ENCODE measurements at places on chromosomes 5 and 9. TPM values are rescaled to one million over a fixed set of nuclear protein-coding genes. Genes with fewer than 3 reads are reported as not detected.

The CAVIN4 gene
- total RNA-seq = 1.6 TPM

The ARSI gene
- total RNA-seq = 18.1 TPM

The LHFPL2 gene
- total RNA-seq = 72.5 TPM

The BAAT gene
- under 0.01 TPM for total RNA-seq

The TICAM2 gene
- 7.6 TPM for total RNA-seq

The SLC45A2 gene
- under 0.01 TPM for total RNA-seq

The SLC25A2 gene
- total RNA-seq = 0.50 TPM

The SH3TC2 gene
- total RNA-seq = 4.8 TPM

The GABRG2 gene
- total RNA-seq = not detected

The C9orf57 gene
- total RNA-seq = not detected

The SPDL1 gene
- total RNA-seq = 39.3 TPM

The PROB1 gene
- total RNA-seq = 1.00 TPM

The CFAP90 gene
- not detected for total RNA-seq

The PRPF4 gene
- 23.9 TPM for total RNA-seq

The PKN3 gene
- total RNA-seq = 4.0 TPM

The KIAA0825 gene
- total RNA-seq = 3.6 TPM

The GGTA1 gene
- total RNA-seq = not detected

The F2RL2 gene
- total RNA-seq = 3.7 TPM

The HRH2 gene
- not detected for total RNA-seq

The ADRA1B gene
- total RNA-seq = under 0.01 TPM

The DMGDH gene
- 3.6 TPM for total RNA-seq

The GPR150 gene
- 0.33 TPM for total RNA-seq

The GRIN3A gene
- total RNA-seq = not detected

The PCDHB3 gene
- total RNA-seq = 0.77 TPM

The EIF4E1B gene
- total RNA-seq = not detected

The KIAA1958 gene
- 1.7 TPM for total RNA-seq

The DPH7 gene
- 27.4 TPM for total RNA-seq

The MYOT gene
- total RNA-seq = not detected

The ANKRD55 gene
- not detected for total RNA-seq

The FAM153A gene
- total RNA-seq = 0.62 TPM

The CSF2 gene
- 0.89 TPM for total RNA-seq

The PIP5K1B gene
- total RNA-seq = under 0.01 TPM

The SHOC1 gene
- total RNA-seq = not detected

The GARIN3 gene
- total RNA-seq = not detected

The IFNA2 gene
- not detected for total RNA-seq

The CDKN2A gene
- total RNA-seq = 8.9 TPM

The PCDHAC2 gene
- 1.9 TPM for total RNA-seq

The ZFAND5 gene
- 113 TPM for total RNA-seq

The TMEM252 gene
- not detected for total RNA-seq

The HACD4 gene
- total RNA-seq = 9.1 TPM

The CCNI2 gene
- not detected for total RNA-seq

Measured in uterine smooth muscle cell (primary cell).